Activated CD4-positive, alpha-beta T cell treated with anti-CD3 and anti-CD28 coated beads, Interleukin-2, amount 50 U/mL, for 16 hours (primary cell): ENCODE measurements at places on chromosomes 1 and 21.
A peak's percentile ranks its signal among the peaks of the same experiment; 100 is the strongest.

DNA sequence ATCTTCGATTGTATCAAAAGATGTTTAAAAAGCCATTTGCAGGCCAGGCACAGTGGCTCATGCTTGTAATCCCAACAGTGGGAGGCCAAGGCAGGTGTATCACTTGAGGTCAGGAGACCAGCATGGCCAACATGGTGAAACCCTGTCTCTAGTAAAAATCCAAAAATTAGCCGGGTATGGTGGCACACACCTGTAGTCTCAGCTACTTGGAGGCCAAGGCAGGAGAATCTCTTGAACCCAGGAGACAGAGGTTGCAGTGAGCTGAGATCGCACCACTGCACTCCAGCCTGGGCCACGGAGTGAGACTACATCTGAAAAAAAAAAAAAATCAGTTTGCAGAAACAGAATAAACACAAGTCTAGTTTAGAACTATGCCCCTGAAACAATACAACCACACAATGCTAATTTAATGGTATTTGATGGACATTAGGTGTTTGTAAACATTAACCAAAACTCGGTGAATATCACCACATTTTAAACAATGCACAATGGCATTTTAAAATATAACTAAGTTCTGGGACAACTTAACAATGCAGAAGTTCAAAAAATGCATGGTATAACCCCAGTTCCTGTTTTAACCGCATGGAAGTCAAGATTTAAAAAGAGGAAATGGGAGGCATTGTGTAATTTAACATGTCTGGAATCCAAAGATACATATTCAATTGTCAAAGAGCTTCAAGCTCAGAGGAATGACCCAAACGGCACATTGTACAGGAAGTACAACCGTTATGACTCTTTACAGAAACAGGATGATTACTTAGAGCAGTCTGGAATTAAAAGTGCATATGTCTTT is 7.1 kb upstream of the PTTG1IP start:
- DNase-seq, result no peak

DNA sequence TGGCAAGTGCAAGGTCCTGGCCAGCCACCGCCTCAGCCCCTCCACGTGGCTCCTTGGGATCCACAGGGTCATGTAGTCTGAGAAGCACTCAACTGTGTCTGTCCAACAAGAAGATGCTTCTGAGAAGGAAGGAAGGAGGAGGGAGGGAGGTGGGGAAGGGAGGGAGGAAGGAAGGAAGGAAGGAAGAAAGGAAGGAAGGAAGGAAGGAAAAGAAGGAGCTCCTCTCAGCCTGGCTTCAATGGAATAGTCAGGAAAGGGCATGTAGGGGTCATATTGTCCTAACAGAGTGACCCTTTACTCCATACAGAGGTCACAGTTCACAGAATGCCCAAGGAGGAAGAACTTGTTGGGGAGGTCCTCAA is 42.5 kb upstream of the TARDBP start:
- DNase-seq, result no peak

- no peak for DNase-seq
These were observed 67.2 kb upstream of the COL6A1 start for GRCh38 chr21:45914321-45914845.

GRCh38 chr1:22789356-22789994 is 78.8 kb downstream of the EPHB2 start:
- no peak for DNase-seq

- no peak for DNase-seq
These were observed 32.1 kb upstream of the ST6GALNAC5 start for GRCh38 chr1:76835203-76835602.

GRCh38 chr1:100456880-100457279 is 81.1 kb upstream of the GPR88 start:
- DNase-seq, result no peak

DNA sequence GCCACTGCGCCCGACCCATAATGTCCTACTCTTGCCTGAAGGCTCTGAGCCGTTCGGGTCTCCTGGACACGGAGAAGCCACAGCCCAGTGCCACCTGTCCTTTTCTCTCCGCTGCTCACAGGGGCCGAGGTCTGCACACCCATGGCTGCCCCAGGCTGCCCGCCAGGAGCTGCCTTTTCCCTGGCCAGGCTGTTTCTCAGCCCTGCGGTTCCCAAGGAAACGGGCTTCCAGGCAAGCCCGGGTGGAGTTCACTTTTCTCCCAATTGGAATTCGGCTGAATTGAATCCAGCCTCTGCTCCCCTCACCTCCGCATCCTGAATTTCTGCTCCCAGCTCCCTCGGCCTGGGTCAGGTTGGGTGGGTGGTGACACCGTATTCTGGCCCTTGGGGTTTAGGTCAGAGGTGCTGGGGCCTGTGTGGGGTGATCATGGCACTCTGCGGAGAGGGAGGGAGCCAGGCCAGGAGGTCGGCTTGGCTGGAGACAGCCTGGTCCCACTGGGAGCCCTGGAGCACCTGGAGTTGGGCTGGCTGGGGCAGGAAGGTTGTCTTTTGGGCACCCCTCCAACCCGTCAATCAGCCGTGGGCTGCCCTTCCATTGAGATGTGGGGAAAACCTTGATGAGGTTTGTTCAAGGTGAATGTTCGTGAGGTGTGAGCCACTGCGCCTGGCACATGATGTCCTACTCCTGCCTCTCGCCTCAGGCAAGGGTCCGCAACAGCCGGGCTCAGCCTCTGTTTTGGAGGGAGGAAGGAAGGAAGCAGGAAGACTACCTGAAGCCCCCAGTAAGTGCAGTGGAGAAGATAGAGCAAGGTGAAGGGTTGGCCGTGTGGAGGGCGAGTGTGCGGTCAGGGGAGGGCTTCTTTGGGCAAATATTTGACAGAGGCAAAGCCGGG is 25.1 kb downstream of the RRP1 start:
- DNase-seq, result no peak

DNA sequence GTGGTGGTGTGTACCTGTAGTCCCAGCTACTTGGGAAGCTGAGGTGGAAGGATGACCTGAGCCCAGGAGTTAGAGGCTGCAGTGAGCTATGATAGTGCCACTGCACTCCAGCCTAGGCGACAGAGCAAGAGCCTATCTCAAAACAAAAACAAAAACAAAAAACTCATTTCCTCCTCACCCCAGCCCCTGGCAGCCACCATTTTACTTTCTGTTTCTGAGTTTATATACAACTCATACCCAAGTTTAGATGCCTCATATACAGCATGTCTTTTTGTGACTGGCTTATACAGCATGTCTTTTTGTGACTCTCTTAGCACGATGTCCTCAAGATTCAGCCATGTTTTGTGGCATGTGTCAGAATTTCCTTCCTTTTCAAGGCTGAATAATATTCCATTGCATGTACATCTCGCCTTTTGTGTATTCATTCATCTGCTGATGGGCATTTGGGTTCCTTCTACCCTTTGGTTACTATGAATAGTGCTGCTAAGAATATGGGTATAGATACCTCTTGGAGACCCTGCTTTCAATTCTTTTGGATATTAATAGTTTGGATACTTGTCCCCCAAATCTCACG is 14.7 kb downstream of the COA7 start:
- no peak for DNase-seq

DNA sequence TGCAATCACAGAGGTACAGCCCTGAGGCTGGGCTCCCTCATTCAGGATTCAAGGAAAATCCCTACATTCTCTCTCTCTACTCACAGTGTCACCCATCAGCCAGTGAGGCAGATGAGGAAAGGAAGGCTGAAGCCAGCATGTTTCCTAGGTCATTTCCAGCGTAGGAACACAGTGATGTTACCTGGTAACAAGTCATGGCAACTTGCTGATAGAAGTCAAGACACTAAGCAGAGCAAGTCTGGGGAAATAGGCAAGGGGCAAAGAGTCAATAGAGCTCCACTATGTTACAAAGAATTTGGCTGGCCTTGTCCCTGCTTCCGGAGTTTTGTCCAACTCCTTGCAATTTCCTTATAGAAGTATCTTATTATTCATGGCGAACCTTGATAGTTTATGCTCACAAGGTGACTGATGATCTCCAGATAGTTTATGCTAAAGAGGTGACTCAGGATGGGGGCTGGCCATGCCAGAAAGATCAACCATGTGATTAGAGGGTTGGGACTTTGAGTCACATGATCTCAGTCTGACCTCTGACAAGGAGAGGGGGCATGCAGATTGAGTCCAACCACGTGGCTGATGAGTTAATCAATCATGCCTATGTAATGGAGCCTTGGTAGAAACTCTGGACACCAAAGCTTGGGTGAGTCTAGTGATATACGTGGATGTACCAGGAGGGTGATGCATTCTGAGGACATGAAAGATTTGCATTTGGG is 51.1 kb downstream of the SUSD4 start:
- no peak for DNase-seq

GRCh38 chr1:203661572-203661971 is 34.9 kb downstream of the ATP2B4 start:
- no peak for DNase-seq

- peak; percentile 28 for DNase-seq
These were observed 4.4 kb downstream of the S100A8 start for GRCh38 chr1:153386500-153386901.

DNA sequence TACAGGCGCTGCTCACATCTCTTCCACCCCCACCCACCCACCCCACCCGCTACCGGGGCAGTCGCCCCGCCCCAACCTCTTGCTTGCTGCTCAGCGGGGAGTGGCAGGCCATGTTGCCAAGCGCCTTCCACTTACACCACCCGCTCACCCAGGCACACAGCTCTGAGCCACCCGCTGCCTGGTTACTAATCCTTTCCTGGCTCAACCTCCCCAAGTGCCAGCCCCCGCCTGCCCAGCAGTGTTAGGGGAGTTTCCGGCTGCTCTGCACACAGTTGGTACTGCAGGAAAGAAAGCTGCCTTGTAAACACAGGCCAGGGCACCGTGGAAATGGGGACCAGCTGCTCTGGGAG is 56.2 kb downstream of the LACTBL1 start:
- no peak for DNase-seq

GRCh38 chr1:1221887-1222574 is 8.1 kb upstream of the TNFRSF4 start:
- no peak for DNase-seq

- DNase-seq, result peak; percentile 41
These were observed 7.0 kb upstream of the TFF1 start for GRCh38 chr21:42373196-42373907.

- DNase-seq, result no peak
These were observed 12.8 kb downstream of the OVGP1 start for GRCh38 chr1:111414756-111415155.

DNA sequence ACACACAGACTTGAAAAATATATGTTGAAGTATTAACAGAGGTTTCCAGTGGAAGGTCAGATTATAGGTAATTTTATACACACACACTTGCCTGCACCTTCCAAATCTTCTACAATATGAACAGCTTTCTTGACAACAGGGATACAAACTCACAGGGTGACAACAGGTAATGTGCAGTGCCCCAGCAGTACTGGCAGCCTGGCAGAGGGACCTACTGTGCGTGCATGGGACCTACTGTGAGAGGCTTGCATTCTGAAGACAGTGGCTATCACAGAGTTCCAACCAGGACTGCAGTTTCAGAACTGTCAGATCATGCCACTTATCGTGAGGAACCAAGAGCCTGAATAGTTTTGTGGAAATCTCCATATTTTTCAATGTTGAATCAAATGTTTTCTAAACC is 3.8 kb downstream of the SCYL3 start:
- no peak for DNase-seq

DNA sequence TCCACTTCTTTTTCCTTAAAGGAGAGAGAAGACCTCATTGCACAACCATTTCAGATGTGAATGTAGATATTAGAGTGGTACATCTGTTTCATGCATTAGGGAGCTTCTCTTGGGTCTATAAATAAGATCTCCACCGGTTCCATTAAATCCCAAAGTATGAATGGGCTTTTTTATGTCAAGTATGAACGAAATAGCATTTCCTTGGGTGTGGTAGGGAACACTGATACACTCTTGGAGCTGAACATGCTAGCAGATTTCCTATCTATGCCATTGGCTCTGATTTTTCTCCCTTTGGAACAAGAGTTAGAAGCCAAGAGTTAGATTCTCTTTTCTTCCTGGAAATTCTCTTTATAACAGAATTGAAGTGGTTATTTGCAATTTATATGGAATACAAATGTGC is 245.6 kb upstream of the ADAMTS5 start:
- no peak for DNase-seq

DNA sequence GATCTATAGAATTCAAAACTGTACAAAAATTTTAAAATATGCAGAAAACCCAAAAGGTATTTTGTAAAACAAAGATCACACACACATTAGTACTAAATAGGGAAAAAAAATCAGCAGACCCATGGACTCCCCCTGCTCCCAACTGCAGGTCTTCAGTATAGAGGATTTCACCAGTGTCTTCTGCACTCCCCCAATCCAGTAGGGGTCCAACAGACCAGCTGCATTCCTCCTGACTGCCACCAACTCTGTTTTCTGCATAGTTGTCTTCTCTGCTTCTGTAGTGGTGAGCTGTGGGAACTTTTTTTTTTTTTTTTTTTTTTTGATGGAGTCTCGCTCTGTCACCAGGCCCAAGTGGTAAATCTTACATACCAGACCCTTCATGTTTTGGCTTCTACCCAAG is 21.9 kb downstream of the CLCA2 start:
- DNase-seq, result no peak

DNA sequence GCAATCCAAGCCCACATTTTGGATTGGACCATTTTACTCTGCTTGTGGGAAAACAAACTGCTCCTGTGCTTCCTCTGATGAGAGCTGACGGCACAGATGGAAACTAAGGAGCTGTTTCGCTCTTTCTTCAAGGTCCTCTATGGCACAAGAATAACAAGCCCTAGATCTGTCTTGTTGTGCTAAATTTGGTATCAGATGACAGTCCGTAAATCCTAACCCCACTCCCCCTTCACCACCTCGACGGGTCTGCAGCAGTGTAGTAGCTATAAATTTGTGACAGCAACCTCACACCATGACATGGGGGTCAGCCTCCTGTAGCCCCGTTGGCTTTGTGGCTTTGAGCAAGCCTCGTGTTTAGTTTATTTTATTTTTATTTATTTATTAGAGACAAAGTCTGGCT is 85.9 kb downstream of the ADSS2 start:
- no peak for DNase-seq

GRCh38 chr1:23558140-23558871 is 995 bp downstream of the ID3 start:
- no peak for DNase-seq

- no peak for DNase-seq
These were observed 44.2 kb upstream of the AK4 start for GRCh38 chr1:65103807-65104206.

DNA sequence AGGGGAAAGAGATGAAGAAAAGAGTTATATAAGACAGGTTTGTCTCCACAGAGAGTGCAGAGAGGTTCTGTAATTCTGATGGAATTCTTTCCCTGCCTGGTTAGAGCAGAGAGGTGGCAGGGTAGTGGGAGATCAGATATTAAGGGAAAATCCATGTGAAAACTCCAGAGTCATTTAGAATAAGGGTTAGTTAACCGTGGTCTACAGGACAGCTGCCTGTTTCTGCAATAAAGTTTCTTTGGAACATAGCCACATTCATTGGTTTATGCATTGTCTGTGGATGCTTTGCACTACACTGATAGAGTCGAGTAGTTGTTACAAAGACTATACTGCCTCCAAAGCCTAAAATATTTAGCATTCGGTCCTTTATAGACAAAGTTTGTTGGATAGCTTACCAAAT is 55.6 kb downstream of the LRRC8D start:
- no peak for DNase-seq

- no peak for DNase-seq
These were observed 532 bp downstream of the RALGPS2 start for GRCh38 chr1:178725466-178726086.
